ENCODE measurements at places on chromosomes 6 and 20. TPM values are rescaled to one million over a fixed set of nuclear protein-coding genes. Genes with fewer than 3 reads are reported as not detected.

DNA sequence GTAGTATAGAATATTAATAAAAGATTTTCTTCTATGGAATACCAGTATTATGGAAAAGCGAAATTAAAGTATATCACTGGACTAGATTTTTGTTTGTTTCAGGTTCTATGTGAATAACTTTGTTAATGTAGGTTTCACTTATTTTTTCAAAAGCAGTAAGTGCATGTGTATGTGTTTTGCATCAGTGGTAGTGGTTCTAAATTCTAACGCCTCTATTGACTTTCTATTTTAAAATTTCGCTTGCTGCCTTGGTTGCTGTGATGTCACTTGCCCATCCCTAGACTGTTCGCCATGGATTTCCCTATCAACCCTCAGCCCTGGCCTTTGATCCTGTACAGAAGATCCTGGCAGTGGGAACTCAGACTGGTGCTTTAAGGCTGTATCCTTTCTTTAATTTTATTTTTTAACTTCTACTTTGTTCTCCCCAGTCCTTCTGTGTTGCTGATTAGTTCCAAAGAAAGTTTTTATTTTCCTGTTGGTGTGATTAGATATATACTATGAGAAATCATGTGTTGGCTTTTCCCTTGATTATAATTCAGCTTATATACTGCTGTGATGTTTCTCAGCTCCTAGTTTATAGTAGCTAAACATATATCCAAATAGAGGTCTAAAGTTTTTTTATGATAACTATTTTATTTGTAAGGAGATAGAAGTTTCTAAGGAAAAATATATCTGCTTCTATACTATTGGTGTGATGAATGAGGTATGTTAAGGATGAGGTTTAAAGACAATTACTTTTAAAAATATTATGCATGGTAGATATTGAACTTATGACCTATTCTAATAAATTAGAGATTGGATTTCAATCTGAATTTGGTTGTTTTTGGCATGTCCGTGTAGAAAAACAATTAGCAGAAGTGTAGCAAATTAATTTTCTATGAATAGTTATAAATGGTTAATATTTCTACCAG is 1.7 kb downstream of the STXBP5 start:
- DNase-seq: no peak

GRCh38 chr6:90536520-90536919 is 50.4 kb downstream of the MAP3K7 start:
- DNase-seq: no peak

- DNase-seq: no peak
These were observed 43.3 kb upstream of the MRPS10 start for GRCh38 chr6:42260972-42261371.

Gene PPP1R11
- 55.9 TPM for total RNA-seq

Gene CEP57L1
- 18.2 TPM for total RNA-seq

DNA sequence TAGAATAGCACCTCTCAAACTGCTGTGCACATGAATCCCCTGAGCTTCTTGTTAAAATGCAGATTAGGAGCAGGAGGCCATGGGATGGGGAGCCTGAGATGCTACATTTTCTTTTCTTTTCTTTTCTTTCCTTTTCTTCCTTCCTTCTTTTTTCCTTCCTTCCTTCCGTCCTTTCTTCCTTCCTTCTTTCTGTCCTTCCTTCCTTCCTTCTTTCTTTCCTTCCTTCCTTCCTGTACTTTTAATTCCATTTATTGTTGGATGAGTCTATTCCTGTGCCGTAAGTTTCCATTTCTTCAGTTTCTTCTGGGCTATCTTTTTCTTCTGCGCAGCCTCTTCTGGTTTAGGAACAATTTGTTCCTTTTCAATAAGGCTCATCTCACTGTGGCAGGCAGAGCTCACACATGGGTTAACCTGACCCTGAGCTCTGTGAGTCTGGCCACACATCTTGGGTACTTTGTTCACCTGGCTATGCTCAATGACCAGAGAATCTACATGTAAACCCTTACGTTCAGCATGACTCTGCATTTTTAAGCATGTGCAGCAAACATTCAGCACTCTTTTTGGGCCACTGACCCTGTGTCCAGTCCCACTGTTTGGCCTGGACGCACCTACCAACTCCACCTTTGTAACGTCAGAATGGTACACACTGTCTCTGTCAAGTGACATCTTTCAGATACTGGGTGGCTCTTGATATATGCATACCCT is 114.7 kb upstream of the INSM1 start:
- DNase-seq: no peak

GRCh38 chr6:32195652-32195901 is 3.1 kb upstream of the GPSM3 start:
- peak; percentile 100 for DNase-seq

DNA sequence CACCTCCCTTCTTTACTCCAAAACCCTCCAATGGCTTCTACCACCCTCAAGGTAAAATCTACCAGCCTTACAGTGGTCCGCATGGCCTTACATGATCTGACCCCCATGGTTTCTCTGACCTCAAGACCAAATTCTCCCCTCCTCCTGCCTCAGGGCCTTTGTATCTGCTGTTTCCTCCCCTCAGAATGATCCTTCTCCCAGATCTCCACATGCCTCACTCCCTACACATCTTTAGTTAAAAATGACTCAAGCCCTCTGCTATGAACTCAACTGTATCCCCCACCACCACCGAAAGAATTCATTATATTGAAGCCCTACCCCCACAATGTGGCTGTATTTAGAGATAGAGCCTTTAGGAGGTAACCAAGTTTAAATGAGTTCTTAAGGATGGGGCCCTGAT is 4.1 kb downstream of the SLC23A2 start:
- no peak for DNase-seq

- DNase-seq: no peak
These were observed 647.8 kb upstream of the SLC35B3 start for GRCh38 chr6:9083108-9083507.

DNA sequence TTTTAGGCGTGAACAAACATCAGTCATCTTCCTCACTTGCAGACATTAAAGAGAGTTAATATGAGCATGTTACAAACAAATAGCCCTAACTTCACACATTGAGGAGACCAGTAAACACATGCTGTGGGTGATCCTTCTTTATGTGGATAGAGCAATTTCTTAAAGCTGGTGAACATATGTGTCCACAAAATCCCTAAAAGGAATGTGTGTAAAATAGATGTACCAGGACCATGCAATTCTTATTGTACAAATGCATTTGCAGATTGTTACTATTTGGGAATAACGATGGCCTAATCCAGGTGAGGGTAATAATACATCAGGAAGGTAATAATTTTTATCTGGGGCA is 228.9 kb downstream of the ALDH8A1 start:
- no peak for DNase-seq

DNA sequence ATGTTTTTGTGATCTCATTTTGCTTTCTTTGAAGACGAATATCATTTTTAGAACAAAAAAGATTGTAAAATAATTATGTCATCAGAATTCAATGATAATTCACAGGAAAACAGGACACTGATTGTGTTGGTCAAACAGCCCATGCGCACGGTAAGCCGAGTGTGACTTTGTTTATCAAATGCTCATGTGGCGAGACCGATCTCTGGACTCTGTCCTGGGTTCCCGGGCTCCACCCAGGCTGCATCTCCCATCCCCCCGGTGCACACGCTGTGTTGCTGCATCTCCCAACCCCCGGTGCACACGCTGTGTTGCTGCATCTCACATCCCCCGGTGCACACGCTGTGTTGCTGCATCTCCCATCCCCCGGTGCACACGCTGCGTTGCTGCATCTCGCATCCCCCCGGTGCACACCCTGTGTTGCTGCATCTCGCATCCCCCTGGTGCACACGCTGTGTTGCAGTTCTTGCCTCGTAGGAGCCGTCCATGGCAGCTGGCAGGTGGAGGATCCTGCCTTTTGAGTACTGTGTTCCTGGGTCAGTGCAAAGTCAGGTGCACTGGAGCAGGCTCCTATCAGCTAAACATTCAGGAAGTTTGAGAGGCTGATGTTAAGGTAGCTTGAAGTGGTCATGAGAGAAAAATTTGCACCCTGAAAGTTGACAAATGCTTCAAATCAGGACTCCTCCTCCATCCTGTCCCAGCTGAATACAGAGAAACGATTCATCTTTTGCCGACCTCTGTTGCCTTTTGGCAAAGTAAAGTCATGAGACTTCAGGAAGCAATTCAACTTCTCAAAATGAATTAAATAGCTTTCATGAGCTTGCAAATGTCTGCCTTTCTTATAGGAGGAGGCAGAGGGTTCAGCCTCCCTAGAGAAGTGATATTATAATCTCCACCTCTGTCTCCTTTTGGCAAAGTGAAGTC is 77.1 kb upstream of the FRMD1 start:
- DNase-seq: no peak

DNA sequence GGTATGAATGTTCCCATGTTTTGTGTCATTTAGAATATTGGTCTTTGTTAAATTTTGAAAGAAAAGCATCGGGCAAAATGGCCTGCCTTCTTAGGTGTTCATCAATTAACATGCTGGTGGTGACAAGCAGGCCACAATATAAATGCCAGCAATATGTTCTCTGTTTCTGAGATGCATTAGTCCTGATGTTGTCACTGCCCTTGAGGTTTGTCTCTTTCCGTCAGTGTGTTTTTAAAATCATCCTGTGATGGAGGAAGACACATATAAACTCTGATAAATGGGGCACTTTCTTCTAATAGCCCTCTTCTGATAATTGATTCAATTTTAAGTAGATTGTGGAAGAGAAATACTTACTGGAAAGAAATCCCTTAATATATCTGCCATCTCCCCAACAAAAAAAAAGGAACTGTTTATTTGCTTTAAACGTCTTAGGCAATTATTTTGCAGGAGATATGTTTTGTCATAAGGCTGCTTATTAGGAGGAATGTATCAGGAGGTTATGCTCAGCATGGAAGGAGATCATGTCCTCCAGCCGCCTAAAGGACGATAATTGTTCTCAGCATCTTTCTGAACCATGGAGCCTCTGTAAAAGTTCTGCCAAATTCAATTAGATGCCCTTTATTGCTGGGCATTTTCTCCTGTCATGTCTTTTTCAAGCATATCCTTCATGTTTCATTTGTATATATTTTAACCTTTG is 134.1 kb downstream of the COL9A1 start:
- DNase-seq: no peak

DNA sequence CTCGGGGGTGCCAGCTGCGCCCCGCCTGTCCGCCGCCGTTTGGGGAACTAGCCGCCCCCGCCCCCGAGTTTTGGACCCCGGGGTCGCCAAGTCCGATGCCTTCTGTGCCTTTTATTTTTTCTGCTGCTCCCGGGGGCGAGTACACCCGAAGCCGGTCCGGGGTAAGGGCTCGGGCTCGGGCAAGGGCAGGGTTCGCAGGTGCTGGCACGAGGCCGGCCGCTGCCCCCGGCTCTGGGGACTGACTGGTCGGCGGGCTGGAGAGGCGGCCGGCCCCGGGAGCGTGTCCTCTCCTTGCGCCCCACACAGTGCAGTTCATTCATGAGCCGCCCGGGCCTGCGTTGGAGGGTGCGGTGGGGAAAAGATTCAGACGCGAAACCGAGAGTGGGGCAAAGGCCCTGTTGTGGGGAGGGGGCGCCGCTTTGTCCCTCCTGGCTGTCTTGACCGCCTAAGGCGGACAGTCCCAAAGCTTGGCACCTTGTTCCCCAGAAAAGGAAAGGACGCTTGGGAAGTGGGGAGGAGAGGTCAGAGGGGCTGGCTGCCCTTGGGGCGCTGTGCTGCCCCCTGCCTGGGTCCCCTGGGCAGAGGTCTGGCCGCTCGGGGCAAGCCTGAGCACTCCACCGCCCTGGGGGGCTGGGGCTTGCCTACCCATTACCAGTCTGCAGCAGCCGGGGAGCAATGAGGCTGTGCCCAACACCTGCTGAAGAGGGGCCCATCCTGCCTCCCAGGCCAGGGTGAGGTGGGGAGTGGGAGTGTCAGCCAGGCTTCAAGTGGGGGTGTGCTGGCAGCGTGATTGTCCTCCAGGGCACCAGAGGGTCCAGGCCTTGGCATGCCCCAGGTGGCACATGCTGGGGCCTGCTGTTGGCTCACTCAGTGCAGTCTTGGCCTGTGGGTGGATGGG is 915 bp downstream of the TMEM63B start:
- no peak for DNase-seq

Gene JPH2
- total RNA-seq: not detected

Gene ENPP4
- total RNA-seq: 5.4 TPM

GRCh38 chr6:1554476-1555310 is 55.0 kb upstream of the FOXC1 start:
- DNase-seq: peak; percentile 60

Gene ELOVL4
- 0.98 TPM for total RNA-seq

All from activated T-helper 2 cell treated with anti-CD3 and anti-CD28 coated beads, Interferon-gamma antibody, Interleukin-2, Interleukin-4, amounts not matched to agents 10 μg/mL and 5 μg/mL and 100 μg/mL, durations not matched to agents 14 hours and 24 hours and 36 hours (primary cell).